ENCODE measurements at places on chromosomes 6 and 20.

- DNase-seq, result no peak
These were observed 407.3 kb upstream of the FLRT3 start for GRCh38 chr20:14744723-14745122.

GRCh38 chr6:119024111-119024510 is 54.4 kb downstream of the FAM184A start:
- DNase-seq, result no peak

DNA sequence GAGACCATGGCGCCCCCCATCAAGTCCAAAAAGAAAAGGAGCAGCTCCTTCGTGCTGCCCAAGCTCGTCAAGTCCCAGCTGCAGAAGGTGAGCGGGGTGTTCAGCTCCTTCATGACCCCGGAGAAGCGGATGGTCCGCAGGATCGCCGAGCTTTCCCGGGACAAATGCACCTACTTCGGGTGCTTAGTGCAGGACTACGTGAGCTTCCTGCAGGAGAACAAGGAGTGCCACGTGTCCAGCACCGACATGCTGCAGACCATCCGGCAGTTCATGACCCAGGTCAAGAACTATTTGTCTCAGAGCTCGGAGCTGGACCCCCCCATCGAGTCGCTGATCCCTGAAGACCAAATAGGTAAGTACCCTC is 41.7 kb upstream of the NAA20 start:
- no peak for DNase-seq

DNA sequence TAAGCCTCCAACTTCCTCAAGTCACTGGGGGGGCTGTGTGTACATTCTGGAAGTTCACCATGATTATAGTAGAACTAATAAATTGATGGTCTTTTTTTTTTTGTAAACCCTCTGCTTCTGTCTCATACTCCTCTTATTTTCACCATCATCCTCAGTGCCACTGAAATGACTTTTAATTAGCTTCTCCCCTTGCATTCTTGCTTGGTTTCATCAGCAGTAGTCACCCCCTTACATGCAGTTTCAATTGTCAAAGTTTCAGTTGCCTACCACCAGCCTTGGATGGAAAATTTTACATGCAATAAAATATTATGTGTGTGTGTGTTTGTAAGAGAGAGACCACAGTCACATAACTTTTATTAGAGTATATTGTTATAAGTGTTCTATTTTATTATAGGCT is 175.8 kb upstream of the BMP5 start:
- no peak for DNase-seq

Data from omental fat pad (tissue), 4 donors.